Stomach (tissue), 19 donors: ENCODE measurements at places on chromosomes 1 and 21.

- DNase-seq: no peak
Observed at GRCh38 chr1:198201956-198202784, 45.4 kb downstream of the NEK7 start.

- DNase-seq: no peak
Observed at GRCh38 chr1:7941437-7941793, 776 bp upstream of the TNFRSF9 start.

DNA sequence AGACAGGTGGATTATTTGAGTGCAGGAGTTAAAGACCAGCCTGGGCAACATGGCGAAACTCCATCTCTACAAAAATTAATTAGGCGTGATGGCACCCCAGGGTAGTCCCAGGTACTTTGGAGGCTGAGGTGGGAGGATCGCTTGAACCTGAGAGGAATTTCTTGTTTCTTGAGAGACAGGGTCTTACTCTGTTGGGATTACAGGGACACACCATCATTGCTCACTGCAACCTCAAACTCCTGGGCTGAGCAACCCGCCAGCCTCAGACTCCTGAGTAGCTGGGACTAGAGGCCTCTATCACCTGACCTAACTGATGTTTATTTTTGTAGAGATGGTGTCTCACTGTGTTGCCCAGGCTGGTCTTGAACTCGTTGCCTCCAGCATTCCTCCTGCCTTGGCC lies 24.8 kb downstream of the DHX9 start:
- DNase-seq: no peak

- DNase-seq: peak; percentile 36
Observed at GRCh38 chr1:44801491-44802305, 1.5 kb downstream of the PLK3 start.

GRCh38 chr1:46423574-46424240 lies 29.6 kb downstream of the FAAH start:
- DNase-seq: no peak

DNA sequence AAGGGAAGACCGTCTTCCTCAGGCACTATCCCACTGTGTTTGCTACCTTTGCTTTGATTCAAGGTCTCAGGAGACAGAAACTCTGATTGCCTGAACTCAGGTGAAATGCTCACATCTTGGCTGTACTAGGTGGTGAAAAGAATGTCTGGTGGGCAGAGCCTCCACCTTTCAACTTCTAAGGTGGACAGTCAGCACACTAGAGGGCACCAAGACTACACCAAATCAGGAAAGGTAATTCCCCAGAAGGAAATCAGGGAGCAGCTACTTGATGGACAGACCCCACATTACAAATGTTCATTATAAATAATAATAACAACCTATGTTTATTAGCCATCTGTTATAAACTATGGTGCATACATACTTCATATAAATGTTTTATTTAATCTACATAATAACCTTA lies 220.9 kb downstream of the ATG4C start:
- no peak for DNase-seq

DNA sequence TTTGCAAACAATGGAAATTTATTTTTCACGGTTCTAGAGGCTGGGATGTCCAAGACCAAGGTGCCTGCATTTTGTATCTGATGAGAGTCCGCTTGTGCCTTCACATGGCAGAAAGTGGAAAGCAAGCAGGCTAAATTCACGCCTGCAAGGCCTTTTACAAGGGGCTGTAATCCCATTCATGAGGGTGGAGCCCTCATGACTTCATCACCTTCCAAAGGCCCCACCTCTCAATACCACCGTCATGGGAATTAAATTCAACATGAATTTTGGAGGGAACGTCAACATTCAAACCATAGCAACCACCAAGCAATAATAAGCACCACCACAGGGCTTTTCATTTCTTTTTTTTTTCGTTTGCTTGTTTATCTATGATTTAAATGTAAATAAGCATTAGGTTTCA lies 115.3 kb downstream of the C1orf21 start:
- DNase-seq: no peak

DNA sequence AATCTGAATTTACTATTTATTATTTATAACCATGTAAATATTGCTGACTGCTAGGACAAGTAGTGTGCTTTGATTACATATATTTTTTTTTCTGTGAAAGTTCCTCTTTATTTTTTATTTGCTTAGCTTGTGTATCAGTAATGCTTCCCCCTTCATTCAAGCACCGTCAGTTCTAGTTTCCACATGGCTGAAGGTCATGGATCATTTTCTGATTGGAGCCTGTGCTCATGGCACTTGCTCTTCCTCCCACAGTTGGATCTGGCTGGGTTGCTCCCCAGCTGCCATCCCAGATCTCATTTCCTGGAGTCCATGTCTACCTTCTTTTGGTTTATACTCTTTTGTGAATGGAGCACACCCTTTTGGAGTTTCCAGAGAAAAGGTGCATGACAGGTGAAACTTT lies 57.0 kb upstream of the IGSF5 start:
- no peak for DNase-seq

GRCh38 chr1:204640578-204640977 lies 45.0 kb downstream of the LRRN2 start:
- no peak for DNase-seq

- no peak for DNase-seq
Observed at GRCh38 chr21:24737296-24737850, 869.9 kb downstream of the MRPL39 start.

DNA sequence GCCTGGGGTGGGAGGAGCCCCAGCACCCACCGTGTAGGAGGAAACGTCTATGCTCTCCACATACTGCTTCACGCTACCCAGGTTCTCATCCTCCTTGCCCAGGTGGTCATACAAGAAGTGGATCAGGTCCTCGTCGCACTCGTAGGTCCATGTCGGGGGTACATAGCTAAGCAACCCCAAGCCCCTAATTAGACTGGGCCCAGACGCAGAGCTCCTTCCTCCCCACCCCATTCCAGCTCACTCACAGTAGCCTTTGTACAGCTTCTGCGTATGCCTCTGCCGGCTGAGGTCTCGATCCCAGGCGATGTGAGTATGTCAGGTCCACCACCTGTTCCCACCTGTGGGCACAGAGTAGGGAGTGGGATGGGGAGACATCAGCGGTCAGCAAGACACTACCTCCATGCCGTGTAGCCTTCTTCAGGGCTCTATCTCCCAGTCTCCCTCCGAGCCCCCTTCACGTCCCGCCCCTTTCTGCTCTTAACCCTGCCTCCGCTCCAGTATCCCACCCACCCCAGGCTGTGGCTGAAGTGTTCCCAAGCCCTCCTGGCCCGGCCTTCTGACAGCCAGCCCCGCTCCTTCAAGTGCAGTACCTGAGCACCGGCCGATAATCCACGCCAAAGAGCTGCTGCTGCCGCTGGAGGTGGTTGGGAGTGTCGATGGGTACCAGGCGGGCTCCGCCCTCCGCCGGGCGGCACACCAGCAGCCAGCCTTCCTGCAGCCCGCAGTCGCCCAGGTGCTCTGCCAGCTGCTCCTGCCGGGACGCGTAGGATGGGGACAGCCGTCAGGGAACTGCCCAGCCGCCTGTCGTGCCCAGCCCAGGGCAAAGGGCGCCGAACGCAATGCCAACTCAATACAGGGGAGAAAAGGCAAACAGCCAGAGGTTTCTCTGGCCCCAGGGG lies 919 bp downstream of the HECTD3 start:
- DNase-seq: peak; percentile 70

DNA sequence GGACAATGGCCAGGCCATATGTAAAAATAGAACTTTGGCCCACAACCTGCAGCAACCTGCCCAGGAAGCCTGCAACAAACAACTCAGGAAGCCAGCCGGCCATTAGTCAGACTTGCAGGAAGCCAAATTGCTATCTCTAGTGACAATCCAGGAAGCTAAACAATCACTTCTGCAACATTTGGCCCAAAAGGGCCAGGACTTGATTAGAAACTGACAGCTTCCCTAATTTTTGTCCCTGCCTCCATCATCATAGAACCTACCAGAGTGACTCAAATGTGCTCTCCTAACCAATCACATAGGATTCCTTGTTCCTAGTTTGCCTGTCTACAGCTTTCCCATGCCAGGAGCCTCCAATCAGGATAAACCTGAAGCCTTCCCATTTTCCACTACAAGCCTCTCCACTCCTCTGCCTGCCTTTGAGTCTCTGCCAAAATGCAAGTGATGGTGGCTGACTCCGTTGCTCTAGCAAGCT lies 639.3 kb downstream of the PTPRU start:
- no peak for DNase-seq

DNA sequence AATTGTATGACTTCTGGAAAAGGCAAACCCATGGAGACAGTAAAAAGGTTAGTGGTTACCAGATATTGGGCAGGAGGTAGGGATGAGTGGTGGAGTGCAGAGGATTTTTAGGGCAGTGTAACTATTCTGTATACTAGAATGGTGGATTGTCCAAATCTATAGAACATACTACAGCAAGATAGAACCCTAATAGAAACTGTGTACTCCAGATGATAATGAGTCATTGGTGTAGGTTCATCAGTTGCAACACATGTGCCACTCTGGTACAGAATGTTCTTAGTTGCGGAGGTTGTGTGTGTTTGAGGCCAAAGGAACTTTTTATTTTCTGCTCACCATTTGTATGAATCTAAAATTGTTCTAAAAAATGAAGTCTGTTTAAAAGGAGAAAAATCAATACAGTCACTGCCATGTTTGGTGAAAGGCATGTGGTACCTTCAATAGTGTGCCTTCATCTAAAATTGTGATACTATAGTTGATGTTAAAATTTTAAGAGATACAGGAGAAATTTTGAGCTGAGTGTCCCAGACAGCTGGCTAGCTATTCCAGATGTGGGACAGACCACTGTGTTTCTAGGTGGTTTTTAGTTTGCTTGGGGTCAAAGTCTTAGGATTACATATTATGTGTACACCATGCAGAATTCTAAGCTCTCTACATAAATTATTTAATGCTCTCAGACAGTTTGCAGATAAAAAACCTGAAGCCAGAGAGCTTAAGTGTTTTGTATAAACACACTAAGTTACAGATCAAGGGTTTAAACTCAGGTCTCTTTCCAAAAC lies 150.5 kb downstream of the RPS6KC1 start:
- DNase-seq: no peak

- no peak for DNase-seq
Observed at GRCh38 chr1:75583282-75583681, 27.6 kb downstream of the SLC44A5 start.

DNA sequence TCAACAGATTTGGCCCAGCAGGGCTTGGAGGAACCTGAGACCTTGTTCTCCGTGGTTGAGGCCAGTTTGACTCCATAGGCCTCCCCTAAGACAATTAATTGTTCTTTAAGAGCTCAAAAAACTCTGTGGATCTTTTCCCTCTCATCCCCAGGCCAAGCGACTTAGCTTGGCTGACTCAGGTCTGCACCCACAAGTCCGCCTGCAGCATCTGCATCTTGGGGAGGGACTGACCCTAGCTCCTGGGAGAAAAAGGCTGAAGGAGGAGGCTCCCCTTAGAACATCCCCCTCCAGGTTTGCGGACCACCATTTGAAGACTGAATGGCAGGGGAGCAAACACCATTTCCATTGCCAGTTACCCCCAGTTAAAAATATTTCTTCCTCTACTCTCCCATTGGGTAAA lies 1.5 kb upstream of the HES2 start:
- no peak for DNase-seq

DNA sequence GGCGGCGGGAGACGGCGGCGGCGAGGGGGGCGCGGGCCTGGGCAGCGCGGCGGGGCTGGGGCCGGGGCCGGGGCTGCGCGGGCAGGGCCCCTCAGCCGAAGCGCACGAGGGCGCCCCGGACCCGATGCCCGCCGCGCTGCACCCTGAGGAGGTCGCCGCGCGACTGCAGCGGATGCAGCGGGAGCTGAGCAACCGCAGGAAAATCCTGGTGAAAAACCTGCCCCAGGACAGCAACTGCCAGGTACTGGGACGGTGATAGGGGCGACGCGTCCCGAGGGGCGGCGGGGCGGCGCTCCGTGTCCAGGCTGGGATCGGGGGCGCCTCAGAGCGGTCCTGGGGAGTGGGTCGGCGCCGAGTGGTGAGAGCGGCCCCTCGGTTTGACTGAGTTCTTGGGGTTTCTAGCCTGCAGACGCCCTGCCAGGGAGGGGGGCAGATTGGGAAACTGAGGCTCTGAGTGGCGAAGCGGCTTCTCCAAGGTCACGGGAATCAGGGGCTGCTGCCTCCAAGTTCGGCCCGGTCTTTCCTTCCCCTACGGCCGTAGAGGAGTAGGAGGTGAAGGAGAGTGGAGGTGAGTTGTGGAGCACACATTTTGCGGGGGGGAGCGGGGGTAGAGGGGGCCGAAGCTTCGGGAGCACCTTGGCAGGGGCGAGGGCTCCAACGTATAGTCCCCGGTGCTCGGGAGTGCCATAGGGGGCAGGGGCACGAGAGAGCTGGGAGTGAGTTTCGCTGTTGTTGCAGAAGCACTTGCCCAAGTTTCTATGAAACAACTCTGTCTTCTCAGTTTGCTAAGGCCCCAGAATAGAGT lies 508 bp downstream of the RAVER2 start:
- peak; percentile 35 for DNase-seq

DNA sequence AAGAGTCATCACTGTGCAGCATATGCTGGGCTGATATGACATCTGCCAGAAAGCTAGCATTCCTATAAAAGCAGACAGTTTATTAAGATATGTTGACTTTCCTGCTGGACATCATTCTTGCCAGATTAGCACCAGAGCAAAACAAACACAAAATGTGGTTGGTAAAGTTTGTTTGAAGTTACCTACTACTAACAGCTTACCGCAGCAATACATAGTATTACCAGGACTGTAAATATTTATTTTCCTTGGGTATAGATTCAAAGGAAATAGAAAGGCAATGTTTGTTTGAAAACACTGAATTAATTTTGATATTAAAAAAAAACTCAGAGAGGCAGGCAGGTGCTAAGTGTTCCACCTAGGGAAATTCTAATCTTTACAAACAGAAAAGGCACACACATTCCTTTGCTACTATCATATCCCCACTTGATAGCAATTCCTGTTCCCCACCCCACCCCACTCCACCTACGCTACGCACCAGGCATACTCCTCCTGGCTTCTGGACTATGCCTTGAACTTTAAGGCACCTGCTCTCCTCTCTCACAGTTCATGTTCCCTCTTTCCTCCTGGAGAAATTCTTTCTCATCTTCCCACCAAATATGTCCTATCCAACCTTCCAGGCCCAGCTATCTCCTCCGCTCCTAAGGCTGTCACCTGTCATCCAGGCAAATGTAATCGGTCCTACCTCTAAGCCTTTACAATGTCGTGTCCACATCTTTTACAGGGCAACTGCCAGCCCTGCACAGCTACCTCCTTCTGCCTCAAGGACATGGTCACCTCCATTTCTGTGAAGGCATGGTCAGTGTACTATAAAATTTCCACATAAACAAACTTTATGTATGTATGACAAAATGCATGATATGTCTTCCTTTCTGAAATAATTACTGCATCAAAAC lies 34.7 kb downstream of the PTPN14 start:
- DNase-seq: peak; percentile 33
